H7 (cell line): ENCODE measurements at places on chromosomes 5 and 9. TPM values are rescaled to one million over a fixed set of nuclear protein-coding genes. Genes with fewer than 3 reads are reported as not detected.

Gene SH3RF2
- total RNA-seq: 0.89 and 1.7 TPM in 2 replicates

Gene DBH
- total RNA-seq: 0.07 TPM in 1 of 2 replicates, not detected in the other

GRCh38 chr9:107895501-107896001, 406.0 kb upstream of the KLF4 start:
- DNase-seq: no peak

- DNase-seq: peak; percentile 38
Measured at GRCh38 chr5:116571568-116572349, 2.9 kb downstream of the SEMA6A start.

DNA sequence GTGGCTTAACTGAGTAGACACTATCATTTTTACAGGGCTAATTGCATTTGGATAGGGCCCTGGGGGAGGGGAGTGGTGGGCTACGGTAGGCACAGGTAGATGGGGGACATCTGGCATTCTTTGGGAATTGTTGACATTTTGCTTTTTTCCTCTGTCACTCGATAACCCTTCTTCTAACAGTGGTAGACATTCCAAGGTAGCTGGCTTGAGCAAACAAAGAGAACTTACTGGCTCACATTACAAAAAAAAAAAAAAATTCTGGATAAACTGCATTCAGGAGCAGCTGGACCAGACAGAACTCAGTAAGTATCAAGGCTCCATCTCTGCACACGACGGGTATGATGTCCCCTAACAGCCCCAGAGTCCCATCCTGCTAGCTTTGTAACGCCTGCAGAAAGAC, 585.2 kb downstream of the ZNF608 start:
- DNase-seq: no peak

DNA sequence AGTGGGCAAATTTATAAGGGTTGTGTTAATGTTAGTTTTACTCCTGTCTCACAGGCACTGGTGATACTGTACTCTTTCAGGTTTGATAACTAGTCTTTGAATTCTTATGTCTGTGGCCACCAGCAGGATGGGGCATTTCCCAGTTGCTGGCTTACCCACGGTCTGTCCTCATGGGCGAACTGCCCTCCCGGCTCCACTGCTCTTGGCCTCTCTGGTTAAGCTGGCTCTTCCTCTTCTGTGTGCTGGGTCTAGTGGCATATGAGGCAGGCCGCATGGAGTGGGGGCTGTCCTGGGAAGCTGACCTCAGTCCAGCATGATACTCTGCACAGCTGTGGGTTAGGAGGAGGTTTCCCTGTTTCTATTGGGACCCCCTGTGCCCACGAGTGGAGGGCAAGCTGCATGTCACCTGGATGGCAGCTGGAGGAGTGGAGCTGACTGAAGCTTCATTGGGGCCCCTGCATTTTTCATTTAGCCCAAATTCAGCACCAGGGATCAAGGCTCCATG, 19.5 kb downstream of the PHF2 start:
- peak; percentile 8 for DNase-seq

DNA sequence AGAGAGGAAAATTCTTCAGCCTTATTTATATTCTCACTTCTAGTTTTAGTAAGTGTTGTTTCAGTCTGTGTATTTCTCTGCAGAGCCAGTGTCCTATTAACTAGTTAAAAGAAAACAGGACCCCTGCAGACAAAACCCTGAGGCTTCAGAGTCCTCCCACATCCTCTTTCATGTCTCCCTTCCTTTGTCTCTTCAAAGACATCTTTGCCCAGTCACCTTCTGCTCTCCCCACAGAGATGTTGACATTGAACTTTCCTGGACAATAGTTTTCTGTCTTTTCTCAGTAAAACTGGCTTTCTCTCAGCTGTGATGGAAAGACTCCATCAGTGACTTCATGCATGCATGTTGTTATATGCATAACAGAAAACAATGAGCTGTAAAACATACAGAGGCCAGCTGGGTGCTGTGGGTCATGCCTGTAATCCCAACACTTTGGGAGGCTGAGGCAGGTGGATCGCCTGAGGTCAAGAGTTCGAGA, 20.2 kb downstream of the GRAMD2B start:
- DNase-seq: no peak

DNA sequence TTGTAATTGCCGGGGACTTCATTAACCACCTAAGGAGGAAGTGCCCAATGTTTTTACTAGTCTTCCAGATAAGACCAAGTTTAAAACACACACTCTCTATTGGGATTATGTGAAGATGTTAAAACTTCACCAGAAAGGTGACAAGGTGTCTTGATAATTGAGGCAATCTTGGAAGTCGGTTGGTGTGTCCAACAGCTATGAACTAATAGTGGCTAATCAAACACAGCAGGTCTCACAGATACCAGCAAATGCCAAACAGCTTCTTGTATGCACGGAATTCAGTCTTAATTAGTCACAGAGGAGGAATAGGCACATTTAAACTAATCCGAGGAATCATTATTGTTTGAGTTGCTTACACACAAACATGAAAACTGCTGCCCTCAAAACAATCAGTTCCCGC, 214.5 kb downstream of the SEC61B start:
- no peak for DNase-seq

DNA sequence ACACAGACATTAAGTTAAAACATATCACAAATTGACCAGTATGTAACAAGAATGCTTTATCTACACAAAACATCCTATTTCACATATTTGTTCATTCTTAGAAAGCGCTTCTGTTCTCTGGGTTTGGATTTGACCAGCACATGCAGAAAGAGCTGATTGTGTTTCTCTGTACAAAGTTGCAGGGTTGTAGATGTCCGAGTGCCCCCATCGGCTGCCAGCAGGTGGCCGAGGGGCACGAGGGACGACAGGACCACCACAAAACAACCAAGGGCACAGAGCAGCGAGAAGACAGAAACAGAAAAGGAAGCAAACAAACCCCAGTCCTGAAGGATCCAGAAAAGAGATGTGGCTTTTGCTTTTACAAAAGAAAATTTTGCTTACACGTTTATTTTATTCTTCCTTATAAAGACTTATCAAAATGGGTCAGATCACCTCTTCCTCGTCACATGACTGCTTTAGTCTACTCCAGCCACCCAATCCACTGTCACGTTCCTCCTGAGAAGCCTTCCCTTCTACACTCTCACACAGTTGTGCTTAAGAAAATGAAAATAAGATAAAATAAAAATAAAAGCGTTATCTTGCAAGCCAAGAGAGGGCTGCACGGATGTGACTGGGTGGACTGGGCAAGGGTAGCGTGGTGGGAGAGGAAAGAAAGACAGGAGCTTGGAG, 9.5 kb downstream of the OTP start:
- DNase-seq: peak; percentile 46

DNA sequence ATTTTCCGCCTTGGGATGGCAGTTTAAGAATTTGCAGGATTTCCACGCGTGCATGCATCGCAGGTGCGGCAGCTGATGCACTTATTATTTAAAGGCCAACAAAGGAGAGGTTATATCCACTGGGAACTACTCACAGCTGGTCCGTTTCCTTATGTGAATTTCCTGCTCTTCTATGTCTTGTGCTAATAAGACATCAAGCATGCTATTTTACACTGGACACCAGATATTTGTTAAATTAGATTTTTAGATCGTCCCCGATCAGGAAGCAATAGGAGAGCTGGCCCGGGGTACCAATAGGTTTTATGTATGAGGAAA, 476 bp upstream of the DTWD2 start:
- no peak for DNase-seq

DNA sequence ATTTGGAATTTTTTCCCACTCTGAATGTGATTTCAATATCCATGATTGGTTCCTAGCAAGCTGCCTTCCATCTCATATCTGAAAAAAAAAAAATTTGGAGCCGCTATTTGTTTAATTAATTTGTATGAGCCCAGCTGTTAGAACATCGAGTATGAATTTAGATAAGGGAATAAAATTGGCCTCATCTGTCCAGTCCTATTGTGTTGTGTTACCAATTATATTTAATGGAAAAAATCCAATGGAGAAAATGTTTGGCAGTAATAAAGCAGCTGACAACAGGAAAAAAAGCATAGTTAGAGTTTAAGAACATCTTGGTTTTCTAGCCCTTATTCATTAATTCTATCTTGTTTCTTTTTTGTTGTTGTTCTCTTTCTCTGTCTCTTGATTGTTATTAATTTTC, 735.6 kb upstream of the RIOK2 start:
- no peak for DNase-seq

GRCh38 chr5:149421372-149421685, 42.2 kb upstream of the IL17B start:
- peak; percentile 33 for DNase-seq
